Left forelimb (tissue), 1 donor: ENCODE measurements at places on chromosomes 5 and 9.

DNA sequence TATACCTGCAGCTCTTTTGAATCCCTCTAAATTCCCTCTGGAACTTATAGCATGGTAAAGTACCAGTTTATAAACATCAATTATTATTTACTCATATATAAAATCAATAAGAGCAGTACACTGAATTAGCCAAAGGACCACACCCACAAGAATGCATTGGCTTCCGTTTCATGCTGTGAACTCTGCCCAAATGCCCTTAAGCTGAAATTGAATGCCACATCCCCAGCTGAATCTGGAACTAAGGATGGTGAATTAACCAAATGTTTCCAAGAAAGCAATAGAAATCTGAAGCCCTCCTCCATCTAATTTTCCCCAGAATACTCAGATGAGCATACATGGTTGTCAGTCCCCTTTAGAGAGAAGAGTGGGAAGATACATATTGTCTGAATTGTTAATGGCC is 436.4 kb upstream of the FTMT start:
- no peak for DNase-seq

- DNase-seq, result no peak
Observed at GRCh38 chr5:126948011-126948355, 82.4 kb downstream of the MARCHF3 start.

DNA sequence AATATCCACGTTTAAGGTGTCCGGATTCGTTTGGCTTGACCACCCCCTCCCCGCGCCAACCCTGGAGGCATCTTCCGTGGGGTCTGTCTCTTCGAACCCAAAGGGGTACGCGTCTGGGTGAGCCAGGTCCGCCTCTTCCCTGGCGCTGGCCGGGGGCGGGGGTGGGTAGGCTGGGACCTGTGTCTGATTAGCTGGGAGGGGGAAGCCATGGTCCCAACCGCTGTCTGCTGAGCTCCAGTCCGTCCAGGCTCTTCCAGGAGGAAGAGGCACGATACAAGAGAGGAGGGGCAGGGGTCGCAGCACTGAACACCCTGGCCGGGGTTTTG is at the start of gene LVRN:
LVRN (plus strand) TSS at position 237 of the 326 bp plus-strand sequence. CDS start 143 bp downstream, outside the sequence.
- no peak for DNase-seq

GRCh38 chr5:169367861-169368260 is 66.9 kb upstream of the SLIT3 start:
- no peak for DNase-seq

GRCh38 chr5:195401-196160 is 4.3 kb downstream of the LRRC14B start:
- DNase-seq, result no peak

DNA sequence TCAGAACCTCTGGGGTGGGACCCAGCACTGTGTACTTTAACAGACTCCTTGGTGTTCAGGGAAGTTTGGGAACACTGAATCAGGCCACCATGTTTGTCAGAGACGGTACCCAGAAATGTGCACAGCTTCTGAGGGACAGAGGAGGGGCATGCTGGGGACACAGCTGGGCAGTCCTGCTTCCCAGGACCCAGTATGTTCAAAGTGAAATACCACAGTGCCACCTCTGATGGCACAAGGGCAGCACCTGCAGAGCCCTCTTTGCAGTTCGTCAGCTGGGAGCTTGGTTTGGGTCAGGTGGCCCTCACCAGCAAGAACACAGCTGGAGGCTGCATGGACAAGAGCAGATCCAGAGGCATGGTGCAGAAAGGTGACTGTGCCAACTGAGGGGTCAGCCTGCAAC is 51.2 kb downstream of the NDST1 start:
- no peak for DNase-seq

- no peak for DNase-seq
Observed at GRCh38 chr5:149303210-149303609, 31.6 kb downstream of the AFAP1L1 start.

- DNase-seq, result peak; percentile 75
Observed at GRCh38 chr9:7489036-7489435, 310.5 kb downstream of the DMAC1 start.

- no peak for DNase-seq
Observed at GRCh38 chr5:79800979-79801827, 111.6 kb downstream of the CMYA5 start.

DNA sequence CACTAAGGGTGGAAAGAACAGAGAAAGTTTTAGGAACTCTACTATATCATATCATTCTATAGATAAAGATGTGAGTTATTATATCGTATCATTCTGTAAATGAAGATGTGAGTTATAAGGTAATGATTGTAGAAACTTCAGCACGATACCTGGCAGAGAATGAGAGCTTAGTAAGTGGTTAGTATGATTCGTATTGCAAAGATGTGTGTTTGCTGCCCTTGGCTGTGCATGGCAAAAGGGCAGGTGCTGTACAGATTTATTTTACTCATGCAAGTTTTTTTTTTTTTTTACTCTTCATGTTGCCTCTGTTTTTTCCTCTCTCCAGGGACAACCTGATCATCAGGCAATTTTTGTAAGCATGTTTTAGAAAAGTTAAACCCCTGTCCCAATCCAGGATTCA is 83.3 kb downstream of the EGFLAM start:
- DNase-seq, result no peak

GRCh38 chr9:97666907-97667686 is 30.0 kb downstream of the XPA start:
- DNase-seq, result no peak

DNA sequence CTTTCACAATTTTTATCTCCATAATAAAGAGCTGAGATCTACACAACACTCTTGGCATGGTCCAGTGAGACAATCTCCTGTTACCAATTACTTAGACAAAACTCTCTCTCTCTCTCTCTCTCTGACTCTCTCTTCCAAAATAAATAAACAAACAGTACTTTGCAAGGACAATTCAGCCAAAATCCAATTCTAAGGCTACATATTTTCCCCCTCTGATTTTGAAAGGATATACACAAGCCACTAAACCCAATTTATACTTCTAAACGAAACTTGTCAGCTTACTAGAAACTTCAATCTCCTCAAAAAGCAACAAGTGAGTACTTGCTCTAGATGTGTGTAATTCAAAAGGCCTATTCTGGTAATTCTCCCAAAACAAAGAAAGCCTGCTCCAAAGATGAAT is 26.3 kb upstream of the TNPO1 start:
- DNase-seq, result no peak

DNA sequence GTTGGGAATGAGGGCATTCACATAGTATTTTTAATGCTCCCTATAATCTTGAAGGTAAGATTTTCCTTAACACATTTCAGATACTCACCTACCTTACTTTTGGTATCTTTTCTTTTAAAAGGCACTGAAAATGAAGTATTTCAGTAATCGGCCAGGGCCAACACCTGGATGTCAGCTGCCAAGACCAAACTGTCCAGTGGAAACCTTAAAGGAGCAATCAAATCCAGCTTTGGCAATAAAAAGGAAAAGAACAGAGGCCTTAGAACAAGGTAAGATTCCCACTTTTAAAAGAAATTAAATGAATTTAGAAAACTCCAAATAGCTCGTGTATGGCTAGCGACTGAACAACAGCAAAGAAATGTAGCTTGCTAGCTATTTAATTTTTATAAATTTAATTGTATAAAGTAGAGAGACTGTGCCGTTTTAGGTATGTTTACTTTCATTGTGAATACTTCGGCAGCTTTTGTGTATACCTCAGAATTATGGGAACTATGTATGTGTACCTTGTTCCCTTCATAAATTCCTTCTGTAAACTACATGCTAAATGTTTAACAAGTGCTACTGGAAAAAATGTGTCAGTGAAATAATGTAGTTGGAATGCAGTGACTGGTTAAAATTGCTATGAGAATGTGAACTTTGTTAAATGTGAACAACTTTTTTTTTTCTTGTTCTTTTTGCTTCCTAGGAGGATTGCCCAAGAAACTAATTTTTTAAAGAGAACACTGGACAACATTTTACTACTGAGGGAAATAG is 41.9 kb downstream of the CDK7 start:
- no peak for DNase-seq

DNA sequence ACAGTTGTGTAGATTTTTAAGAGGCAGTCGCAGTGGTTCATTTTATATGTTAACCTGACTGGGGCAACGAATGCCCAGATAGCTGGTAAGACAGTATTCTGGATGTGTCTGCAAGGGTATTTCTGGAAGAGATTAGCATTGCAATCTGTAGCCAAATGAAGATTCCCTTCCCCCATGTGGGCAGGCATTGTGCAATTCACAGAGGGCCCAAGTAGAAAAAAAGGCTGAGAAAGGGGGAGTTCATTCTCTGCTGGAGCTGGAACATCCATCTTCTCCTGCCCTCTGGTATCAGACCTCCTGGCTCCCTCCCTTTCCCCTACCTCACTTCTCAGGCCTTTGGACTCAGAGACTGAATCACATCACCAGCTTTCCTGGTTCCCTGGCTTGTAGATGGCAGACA is 70.6 kb downstream of the TENT4A start:
- no peak for DNase-seq

DNA sequence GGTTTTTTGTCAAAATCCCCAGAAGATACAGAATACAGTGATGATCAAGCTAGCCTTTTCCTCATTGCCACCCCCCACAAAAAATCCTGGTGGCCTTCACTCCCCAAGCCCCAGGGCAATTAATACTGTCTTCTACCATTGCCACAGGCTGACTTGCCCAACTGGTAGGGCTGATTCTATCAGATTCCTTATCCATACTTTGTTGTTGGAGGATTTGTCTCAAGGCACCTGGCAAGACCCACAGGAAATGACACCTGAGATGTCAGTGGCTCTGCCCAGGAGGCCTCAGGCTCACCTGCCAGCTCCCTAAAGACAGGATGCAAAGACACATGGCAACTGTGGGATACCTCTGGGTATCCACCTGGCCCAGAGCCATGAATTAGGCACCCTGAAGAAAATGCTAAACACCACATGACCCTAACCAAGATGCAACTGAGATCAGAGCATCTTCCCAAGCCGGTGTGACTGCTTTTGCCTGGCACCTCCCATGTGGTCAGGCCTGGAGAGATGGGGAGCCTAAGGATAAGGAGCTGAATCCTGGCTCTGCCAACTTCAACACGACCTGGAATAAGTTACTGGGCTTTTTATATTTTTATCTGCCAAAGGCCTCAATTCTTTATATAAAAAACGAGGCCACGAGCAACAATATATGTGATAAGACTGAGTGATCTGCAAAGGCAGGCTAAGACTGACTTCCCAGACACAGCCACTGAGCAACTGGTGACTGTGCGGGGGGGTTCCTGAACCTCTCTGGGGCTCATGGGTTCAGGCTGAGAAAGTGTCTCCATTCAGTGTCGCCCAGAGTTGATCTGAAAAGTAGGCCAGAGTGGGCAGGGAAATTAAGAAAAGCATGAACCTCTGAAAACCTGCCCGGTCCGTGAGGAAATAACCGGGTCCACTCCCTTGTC is 944 bp downstream of the ATOX1 start:
- DNase-seq, result no peak

DNA sequence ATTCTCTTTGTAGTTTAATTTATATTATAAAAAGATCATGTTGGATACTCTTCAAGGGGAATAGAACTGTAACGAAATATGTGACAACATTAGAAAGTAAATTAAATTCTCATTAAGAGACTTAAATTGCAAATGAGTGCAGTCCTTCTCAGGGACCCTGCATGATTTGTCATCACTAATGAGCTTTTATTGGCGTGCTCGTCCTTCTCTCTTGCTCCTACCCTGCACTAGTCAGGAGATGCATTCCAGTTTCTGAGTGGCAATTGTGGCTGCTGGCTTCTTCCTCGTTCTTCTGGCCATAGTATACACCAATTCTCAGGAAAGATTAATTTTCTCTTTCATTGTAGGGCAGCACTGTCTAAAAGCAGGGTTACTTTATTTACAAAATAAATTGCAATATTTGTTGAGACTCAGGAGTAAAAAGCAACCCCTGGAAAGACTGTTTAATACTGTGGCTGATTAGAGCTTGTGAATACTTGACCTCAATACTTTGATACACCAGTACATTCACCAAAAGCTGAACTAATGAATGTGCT is 376.3 kb upstream of the CHD1 start:
- DNase-seq, result no peak

- no peak for DNase-seq
Observed at GRCh38 chr5:138470322-138471051, 5.2 kb downstream of the EGR1 start.

DNA sequence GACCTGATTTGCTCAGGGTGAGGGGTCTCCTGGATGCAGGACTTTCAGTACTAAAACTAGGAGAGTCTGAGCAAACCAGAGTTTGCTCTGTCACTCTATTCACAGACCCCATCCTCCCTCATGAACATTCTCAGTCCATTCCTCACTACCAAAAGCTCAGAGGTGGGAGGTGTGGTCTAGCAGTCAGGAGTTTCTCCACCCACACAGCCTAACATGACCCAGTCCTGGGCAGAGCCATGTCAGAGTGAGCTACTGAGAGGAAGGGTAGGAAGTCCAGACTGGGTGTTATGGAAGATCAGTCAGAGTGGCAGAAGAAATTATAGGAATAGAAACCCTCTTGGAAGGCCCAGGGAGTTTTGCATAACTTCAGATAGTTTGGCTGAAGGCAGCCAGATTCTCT is 113.3 kb upstream of the GRAMD2B start:
- no peak for DNase-seq

DNA sequence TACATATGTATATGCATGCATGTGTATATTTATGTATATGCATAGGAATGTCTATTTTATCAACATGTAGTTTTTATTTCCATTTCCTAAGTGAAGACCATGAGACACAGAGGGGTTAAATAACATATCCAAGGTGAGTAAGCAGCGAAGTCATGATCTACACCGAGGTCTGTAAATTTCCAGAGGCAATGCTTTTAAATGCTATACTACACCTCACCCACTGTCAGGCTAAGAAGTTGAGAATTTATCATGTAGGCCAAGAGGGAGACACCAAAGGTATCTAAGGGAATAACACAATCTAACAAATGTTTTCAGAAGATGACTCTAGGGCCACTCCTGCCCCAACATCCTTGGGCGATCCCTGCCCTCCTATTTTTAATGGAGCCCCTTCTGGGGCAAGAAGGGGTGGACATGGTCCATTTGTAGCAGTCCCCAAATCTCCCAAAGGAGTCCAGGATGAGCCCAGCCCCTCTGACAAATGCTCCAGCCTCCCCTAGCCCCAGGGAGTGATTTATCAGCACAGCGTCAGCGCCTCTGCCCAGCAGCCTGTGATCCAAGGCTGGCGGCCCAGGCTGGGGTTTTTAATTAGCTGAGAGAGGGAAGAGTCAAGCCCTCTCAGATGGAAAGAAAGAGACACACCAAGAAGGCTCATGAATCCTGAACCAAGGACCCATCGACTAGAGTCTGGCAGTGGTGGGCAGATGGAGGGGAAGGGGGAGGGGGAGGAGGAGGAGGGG is 339.9 kb downstream of the ASTN2 start:
- DNase-seq, result no peak

GRCh38 chr5:147851578-147851977 is 20.1 kb upstream of the SPINK1 start:
- DNase-seq, result no peak

- DNase-seq, result no peak
Observed at GRCh38 chr5:79002374-79002773, 17.3 kb upstream of the ARSB start.

- DNase-seq, result no peak
Observed at GRCh38 chr9:79037338-79037737, 534.4 kb upstream of the TLE4 start.

DNA sequence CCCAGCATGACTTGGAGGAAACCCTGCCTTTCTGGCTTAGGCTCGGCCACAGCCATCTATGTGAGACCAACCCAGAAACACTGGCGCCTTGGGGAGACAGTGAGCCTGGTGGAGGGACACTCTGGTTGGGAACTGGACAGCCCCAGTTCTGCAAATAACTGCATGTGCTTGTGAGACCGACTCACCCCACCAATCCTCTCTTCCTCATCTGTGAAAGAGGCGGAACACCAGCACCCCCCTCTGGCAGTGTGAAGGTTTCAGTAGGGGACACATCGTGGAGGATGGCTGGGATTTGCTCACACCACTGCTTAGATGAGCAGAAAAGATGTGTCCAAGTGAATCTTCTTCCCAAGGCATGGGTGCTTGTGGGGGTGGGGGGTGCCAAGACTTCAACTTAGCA is 43.4 kb upstream of the N4BP3 start:
- DNase-seq, result no peak
